ENCODE measurements at places on chromosomes 7 and 10.

DNA sequence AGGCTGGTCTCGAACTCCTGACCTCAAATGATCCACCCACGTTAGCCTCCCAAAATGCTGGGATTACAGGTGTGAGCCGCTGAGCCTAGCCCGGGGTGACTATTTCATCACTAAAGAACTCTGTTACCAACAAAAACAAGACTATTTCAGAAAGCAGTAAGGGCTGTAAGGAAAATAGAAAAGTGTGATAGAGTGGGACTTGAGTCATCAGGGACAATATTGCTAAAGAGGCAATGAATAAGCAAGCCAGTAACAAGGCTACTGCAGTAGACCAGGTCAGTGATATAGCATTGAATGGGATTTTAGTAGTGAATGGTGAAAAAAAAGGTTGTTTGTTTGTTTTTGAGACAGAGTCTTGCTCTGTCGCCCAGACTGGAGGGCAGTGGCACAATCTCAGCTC is 51.7 kb downstream of the SVOPL start:
- DNase-seq = no peak

DNA sequence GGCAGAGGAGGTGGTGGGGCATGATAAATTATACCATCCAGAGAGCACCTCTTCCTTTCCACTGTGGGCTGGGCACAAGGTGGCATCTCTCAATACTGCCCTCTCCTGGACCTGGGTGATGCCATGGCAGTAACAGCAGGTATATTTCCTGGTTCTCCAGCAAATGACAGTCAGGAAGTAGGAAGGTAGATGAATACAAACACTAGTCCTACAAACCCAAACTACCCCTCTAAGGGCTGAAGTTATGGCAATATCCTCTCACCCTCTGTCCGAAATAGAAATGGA is 1004.9 kb downstream of the KCNMA1 start:
- DNase-seq = no peak

DNA sequence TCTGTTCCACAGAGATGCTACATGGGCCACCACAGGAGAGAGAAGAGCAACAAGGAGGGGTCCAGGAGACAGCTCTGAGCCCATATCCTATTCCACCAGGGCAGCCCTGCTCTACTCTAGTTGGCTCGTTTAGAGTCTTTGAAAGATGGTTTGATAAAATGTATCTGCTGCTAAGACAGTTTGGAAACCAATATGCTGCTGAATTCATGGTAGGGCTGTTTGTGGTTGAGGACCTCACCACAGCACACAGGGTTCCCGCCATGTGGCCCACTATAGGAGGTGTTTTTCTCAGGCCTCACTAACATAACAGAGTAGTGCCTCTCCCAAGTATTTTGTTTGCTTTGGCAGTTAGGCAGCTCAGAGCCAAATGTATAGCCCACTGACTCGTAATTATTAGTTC is 35.8 kb upstream of the ZC3HAV1L start:
- no peak for DNase-seq

- no peak for DNase-seq
Observed at GRCh38 chr10:13775786-13776775, 189.3 kb downstream of the PRPF18 start.

GRCh38 chr7:153430931-153431330 is 621.3 kb upstream of the DPP6 start:
- DNase-seq = no peak

Measured in HS-27A (cell line).